ENCODE measurements at places on chromosomes 16 and 17.

DNA sequence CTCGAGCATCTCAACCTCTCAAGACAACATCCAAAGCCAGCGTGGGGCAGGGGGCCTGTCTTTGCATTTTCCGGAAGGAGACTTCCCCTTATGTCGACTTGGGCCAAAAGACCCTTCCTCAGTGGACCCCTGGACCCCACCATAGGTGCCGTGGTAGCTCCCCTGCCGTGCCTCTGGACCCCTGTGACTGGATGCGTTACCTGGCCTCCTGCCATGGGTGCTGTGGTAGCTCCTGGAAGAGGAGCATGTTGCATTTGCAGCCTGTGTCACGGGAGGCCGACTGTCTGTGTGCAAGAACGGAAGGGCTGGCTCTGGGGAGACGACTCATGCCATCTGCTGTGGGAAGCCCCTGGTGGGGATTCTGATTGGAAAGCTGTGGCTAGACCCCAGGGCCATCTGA lies 130.1 kb downstream of the FOXL1 start:
- DNase-seq = no peak

DNA sequence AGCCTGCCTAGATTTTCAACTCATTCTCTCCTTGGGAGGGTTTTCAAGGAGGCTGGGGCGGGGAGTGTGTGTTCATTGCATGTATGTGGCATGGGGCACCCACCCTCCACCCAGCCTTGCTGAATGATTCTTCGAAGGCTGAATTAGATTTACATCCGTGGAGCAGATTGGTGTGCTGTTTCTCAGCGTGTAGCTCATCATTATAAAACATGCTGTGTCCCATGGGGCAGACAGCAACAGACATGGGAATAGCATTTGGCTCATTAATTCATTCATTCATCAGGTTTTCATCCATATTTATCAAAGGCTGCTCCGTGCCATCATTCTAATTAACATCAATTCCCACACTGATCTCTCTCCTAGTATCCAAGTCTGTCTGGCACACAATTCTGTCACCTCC lies 10.6 kb upstream of the CD300A start:
- DNase-seq = no peak

DNA sequence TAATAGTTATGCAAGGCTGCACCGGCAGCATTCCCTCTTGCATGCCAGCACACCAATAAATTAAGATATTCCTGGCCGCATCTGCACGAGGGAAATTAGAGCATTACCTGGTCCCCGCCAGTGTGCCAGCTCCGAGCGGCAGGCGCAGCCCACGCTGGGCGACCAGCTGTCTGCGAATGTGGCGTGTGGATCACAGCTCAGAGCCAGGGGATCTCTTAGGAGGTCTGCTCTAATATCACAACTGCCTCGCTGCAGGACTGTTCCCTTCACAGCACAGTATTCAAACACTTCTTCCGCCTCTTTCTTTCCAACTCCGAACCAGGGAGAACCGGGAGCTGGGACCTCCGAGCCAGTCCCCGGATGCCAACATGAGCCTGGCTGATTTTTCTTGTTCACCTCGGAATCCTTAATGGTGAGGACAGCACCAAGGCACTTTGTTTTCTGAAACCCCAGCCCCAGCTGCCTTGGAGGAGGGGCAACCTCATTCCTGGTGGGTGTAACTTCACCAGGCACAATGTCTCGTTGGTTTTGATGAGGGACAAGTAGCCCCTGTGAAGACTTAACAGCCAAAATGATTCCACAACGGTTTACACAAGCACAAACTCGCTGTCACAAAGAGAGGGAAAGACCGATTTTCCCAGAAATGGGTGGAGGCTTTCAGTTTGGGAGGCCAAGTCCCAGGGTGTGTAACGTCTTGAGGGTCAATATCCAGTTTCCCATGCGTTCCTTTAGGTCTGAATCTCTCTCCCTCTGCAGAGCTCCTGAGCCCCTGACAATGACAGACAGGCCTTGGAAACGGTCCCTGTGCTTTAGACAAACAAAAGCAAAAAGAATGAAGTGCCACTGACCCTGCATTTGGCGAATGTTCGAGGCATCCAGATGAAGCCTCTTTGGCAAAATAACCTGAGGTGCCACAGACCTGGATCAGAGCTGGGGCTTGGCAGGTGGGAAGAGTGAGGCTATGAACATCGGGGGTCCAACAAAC lies 213.2 kb downstream of the C16orf78 start:
- no peak for DNase-seq

DNA sequence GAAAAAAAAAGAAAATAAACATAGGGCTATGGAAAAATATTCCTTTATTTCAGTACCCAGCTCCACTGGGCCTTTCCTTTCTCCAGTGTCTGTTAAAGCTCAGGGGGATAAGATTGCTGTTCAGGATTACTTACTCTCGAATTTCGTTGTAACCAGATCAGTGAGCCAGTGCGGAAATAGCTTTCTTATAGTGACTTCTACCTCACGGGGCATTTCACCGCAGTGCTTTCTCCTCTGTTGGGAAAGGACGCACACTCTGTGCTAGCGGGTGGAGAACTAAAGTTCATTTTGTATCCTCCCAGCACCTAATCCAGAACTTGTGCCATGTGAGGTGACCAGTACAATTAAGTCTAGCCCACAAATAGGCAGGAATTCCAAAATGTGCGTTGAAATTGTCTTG lies 38.3 kb downstream of the RPA1 start:
- no peak for DNase-seq

DNA sequence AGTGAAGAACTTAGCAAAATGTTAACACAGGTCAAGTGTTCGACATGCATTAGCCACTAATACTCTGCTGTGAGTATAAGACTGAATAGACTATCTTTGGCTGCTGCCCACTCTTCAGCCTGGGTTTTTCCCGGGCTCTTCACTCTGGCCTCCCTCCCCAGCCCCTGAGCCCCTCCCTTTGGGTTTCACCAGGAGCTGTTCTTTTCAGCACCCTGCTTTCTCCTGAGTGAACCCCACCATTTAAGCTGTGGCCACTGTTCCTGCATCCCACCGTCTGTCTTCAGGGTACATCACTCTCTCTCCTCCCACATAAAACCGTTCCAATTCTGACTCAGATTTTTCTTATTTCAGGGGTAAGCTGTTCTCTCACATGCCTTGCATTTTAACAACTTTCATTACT lies 92.0 kb upstream of the ASIC2 start:
- no peak for DNase-seq

GRCh38 chr16:4580250-4580649 lies 24.1 kb downstream of the C16orf96 start:
- no peak for DNase-seq

- no peak for DNase-seq
These were observed at the start of gene EFNB3 for GRCh38 chr17:7704601-7705268. Gene EFNB3, plus strand, starts transcription at chr17:7705202. Its CDS starts 397 bp downstream, at chr17:7705599.

- no peak for DNase-seq
These were observed 101.4 kb upstream of the HSBP1 start for GRCh38 chr16:83706394-83706793.

GRCh38 chr17:56319531-56319930 lies 166.3 kb downstream of the ANKFN1 start:
- DNase-seq = no peak

Data from NK-92 treated with Interleukin-12 subunit alpha and Interleukin-12 subunit beta, amount 100 ng/mL, for 24 hours (cell line).